ENCODE measurements at places on chromosomes 5 and 9.
A peak's percentile ranks its signal among the peaks of the same experiment; 100 is the strongest.

- DNase-seq, result peak; percentile 42
Observed at GRCh38 chr5:84383816-84384603, 670 bp downstream of the EDIL3 start.

GRCh38 chr9:131543141-131543540 is 2.2 kb upstream of the PRRT1B start:
- no peak for DNase-seq

DNA sequence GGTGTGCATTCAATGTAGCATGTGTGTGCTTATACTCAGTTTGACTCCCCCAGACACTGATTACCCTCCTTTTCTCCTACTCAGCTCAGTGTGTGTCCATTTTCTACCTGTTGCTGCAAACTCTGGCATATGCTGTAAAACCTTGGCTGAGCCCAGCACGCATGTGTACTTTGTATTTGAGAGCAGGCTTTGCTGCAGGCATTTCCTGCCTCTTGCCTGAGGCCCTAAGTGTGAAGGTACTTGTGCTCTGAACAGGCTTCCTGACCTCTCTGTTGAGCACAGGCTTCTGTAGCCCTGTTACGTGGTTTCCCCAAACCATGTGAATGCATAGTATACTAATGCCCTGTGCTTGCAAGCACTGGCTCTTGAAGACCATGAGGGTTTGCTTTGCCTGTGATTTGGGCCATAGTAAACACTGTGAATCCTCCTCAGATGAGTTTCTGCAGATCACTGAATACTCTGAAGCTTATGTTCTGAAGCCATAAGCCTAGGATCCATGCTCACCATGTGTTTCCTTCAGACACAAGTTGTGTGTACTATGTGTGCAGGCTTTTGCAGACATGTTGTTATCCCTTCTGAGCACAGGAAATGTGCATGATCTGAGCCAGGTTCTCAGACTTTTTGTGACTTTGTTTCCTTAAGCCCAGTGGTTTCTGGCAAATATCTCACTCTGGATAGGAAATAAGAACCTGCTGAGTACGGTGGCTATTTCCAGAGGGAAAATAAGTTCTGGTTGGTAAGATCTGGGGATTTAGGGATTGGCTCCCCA is 124.9 kb upstream of the RUSC2 start:
- DNase-seq, result no peak

DNA sequence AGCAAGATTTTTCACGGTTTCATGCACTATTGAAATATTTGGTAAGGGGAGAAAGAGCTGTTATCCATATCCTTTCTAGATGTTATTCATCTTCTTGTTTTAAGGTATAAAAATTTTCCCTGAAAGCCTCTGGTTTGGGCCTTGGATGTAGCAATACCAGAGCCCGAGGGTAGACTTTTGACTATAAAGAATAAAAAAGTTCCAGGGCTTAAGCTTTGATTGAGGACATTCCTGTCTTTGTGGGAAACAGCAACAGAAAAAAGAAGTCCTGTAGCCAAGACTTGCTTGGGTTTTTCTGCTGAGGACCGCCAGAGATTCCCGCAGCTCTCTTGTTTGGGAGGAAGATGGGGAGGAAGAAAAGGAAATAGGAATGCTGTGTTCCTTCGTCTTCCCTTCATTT is 440.0 kb upstream of the WWC1 start:
- no peak for DNase-seq

- peak; percentile 88 for DNase-seq
Observed at GRCh38 chr9:124011460-124012301, at the start of gene LHX2. LHX2 (plus strand) TSS chr9:124011768; CDS start chr9:124012349, 581 bp downstream.

DNA sequence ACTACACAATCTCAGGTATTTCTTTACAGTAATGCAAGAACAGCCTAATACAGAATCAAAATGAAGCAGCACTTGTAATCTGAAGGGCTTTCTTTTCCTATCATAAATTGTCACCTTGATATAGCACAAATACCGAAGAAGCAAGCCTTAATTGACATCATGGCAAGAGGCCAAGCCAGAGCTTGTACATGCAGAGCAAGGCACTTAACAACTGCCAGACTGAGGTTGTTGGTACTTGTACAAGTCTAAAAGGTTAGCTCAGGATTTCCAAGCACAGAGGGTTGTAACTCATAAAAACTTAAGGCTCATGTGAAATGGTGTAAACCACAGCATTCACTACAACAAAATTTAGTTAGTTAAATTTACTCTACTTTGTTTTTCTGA is 158.8 kb upstream of the SPEF2 start:
- DNase-seq, result no peak

GRCh38 chr5:143229426-143229895 is 174.0 kb downstream of the NR3C1 start:
- DNase-seq, result no peak

GRCh38 chr5:173236531-173237142 is 1.6 kb upstream of the NKX2-5 start:
- no peak for DNase-seq

GRCh38 chr9:119789987-119790386 is 420.8 kb upstream of the BRINP1 start:
- no peak for DNase-seq

- DNase-seq, result no peak
Observed at GRCh38 chr9:131860430-131860829, 120.6 kb upstream of the RAPGEF1 start.

- no peak for DNase-seq
Observed at GRCh38 chr5:127299678-127300077, 9.1 kb downstream of the MEGF10 start.

DNA sequence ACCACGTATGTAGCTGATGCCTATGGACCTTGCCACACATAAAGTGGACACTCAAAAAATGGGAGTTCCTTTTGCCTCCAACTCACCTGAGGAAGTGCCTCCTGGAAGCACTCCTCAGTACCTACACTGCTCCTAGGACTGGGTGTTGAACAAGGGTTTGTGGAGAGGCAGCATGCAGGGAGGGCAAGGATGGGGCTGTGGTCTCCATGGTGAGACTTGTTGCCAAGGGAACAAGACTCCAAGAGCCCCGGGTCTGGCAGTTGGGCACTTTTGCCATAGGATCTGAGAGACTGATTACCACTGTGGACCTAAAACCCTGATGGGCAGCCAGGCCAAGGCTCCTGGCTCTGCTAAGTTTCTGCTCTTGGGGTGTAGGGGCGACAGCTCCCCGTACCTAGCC is 6.9 kb upstream of the NR5A1 start:
- no peak for DNase-seq

DNA sequence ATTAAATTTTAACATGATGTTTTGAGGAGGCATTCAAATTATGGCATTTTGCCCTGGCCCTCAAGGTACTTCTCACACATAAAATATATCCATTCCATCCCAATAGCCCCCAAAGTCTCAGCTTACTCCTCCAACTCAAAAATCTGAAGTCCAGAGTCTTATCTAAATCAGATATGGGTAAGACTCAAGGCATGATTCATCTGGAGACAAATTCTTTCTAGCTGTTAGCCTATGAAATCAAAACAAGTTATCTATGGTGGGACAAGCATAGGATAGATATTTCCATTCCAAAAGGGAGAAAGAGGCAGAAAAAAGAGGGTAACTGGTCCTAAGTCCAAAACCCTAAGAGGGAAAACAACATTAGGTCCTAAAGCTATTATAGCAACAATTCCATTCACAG is 408.4 kb downstream of the ZNF608 start:
- DNase-seq, result no peak

- no peak for DNase-seq
Observed at GRCh38 chr5:28543473-28544098, 1505.2 kb upstream of the CDH9 start.

DNA sequence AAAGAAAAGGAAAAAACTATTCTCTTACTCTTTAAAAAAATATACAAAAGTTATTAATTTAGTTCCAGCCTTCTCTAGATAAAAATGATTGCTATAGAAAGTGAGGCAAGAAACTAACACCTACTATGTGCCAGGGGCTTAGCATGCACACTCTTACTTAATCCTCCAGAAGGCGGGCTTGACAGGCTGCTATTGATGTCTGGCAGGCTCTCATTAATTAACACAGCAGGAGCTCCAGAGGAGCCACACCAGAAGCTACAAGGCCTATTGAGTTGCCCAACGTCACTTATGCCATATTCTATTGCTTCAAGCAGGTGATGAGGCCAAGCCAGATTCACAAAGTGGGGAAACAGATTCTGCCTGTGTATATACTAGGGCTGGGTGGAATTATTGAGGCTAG is 54.6 kb upstream of the CLINT1 start:
- peak; percentile 51 for DNase-seq

DNA sequence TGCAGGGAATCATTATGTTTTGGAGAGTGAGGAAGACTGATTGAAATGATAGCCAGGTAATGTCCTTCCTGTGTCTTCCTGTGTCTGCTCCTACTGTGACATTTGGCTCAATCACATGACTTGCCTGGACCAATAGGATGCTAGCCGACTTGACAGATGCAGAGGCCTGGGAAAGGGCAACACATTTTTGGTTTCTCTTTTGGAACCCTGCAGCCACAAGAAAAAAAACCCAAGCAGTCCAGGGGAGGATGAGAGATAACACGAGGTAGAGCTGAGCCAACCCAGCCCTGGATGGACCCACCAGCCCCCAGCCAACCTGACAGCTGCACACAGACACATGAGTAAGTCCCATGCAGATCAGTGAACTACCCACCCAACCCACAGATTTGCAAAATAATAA is 256.1 kb upstream of the SMARCA2 start:
- peak; percentile 13 for DNase-seq

- peak; percentile 61 for DNase-seq
Observed at GRCh38 chr9:131678499-131679111, 61.3 kb downstream of the RAPGEF1 start.

DNA sequence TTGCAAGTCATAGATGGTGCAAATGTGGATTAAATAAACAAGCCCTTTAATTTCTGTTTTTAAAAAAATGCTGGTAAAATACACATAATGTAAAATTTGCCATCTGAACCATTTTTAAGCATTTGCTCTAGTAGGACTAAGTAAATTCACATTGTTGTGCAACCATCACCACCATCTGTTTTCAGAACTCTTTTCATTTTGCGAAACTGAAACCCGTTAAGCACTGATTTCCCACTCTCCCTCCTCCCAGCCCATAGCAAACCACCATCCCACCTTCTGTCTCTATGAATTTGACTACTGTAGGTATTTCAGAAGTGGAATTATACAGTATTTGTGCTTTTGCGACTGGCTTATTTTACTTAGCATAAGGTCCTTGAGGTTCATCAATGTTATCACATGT is 103.3 kb upstream of the CNTLN start:
- DNase-seq, result no peak

DNA sequence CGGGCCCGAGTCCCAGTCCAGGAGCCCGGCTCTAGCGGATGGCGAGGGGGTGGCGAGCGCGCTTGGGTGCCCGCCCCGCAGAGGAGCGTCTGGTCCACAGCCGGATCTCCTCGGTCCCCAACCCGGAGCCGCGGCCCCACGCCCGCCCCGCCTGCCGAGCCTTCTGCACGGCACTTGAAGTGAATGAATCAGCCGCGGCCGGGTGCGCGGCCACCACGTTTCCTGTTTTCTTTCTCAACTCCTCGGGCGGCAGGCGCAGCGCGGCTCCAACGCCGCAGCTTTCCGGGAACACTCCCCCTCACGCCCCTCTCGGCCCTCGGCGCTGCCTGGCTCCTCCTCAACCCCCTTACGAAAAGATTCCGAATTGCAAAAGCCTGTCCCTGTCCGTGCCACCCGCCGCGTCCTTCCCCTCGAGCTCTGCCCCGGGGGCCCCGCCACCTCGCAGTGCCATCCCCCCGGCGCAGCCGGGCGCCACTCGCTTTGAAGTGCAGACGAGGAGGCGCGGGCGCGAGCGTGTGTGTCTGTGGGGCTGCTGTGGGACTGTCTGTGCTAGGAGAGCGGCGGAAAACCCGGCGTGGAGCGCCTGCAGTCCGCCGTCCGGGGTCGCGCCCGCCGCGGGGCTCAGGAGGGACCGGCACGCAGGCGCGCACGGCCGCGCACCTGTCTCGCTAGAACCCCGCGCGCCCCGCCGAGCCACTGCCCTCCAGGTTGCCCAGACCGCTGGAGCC is 456.6 kb downstream of the RAB3C start:
- peak; percentile 64 for DNase-seq

GRCh38 chr5:30921388-30921787 is 272.1 kb upstream of the CDH6 start:
- no peak for DNase-seq

GRCh38 chr5:78908173-78909061 is 76.7 kb downstream of the ARSB start:
- peak; percentile 77 for DNase-seq

GRCh38 chr5:131142970-131143617 is 22.0 kb downstream of the HINT1 start:
- no peak for DNase-seq

DNA sequence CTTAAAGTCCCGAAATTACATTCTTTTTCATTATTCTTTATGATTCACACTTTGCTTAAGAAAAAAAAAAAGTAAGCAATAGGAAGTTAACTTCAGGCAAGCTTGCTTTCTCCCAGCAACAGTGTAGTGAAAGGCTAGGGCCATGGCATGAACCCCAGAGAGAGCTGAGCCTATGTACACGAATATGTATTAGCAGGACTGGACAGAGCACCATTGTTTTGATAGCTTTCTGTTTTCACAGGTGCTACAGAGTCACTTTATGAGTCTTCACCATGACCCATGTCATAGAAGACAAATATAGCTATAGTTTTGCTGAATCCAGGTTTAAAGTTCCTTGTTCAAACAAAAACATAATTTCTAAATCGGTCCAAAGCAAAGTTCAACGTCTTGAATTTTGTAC is 199.2 kb downstream of the ADAMTSL1 start:
- DNase-seq, result no peak

GRCh38 chr5:78922879-78923621 is 62.1 kb downstream of the ARSB start:
- DNase-seq, result no peak

DNA sequence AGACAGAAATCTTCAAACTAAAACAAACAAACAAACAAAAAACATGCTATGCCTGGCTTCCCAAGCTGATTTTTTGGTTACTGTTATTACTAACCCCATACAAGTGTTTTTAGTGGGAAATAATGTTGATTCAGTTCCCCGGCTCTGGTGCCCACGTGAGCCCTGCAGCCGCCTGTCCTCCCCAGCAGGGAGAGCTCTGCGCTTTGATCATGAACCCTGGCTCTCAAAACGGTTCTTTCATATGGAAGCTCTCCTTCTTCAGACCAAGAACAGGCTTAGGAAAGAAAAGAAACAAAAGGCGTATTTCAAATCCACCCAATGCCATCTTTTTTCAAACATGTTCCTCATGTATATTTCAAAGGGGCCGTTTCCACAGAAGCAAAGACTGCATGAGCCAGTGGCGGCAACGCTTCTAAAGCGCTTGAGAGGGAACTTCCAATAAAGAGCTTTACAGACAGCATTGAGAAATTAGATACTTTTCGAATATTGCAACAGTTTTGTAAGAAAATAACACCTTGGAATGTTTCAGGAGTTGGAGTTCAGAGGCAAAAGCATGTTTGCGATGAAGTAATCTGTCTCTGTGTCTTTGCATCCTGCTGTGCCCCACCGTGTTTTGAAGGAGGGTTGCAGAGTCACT is 74.8 kb downstream of the ICE1 start:
- DNase-seq, result peak; percentile 64

All from iPS-NIHi11 (cell line).